ENCODE measurements at places on chromosomes 13 and 19. TPM values are rescaled to one million over a fixed set of nuclear protein-coding genes. Genes with fewer than 3 reads are reported as not detected.

The PAN3 gene
- total RNA-seq: 16.2 TPM

The ACTMAP gene
- total RNA-seq: 1.6 TPM

The IGSF23 gene
- not detected for total RNA-seq

The BRCA2 gene
- total RNA-seq: 8.8 TPM

The CTU1 gene
- total RNA-seq: 14.8 TPM

The ZNF730 gene
- total RNA-seq: not detected

The NCAN gene
- 0.05 TPM for total RNA-seq

The DBP gene
- 3.0 TPM for total RNA-seq

The DHDH gene
- total RNA-seq: 0.55 TPM

The TNNI3 gene
- 4.5 TPM for total RNA-seq

The WDR87 gene
- total RNA-seq: not detected

The IER2 gene
- 43.7 TPM for total RNA-seq

The ZNF433 gene
- total RNA-seq: not detected

The FUT1 gene
- 1.6 TPM for total RNA-seq

The FGF21 gene
- total RNA-seq: not detected

The PGLYRP1 gene
- total RNA-seq: not detected

Data from NCI-H460 (cell line).